ENCODE measurements at places on chromosomes 12 and 14. TPM values are rescaled to one million over a fixed set of nuclear protein-coding genes. Genes with fewer than 3 reads are reported as not detected.

KIF5A gene
- total RNA-seq = 0.09 TPM

ABCD2 gene
- 0.09 TPM for total RNA-seq

TSPAN19 gene
- total RNA-seq = not detected

KRT71 gene
- not detected for total RNA-seq

FITM1 gene
- not detected for total RNA-seq

AMHR2 gene
- not detected for total RNA-seq

KRT81 gene
- 0.28 TPM for total RNA-seq

RNASE1 gene
- not detected for total RNA-seq

DENND5B gene
- 6.7 TPM for total RNA-seq

TAOK3 gene
- total RNA-seq = 38.1 TPM

DHRS2 gene
- total RNA-seq = 0.28 TPM

ATXN3 gene
- total RNA-seq = 74.2 TPM

DHRS4 gene
- total RNA-seq = 49.8 TPM

CCNK gene
- total RNA-seq = 34.3 TPM

GSG1 gene
- 0.28 TPM for total RNA-seq

CIROP gene
- under 0.01 TPM for total RNA-seq

CD27 gene
- total RNA-seq = 0.14 TPM

INHBC gene
- total RNA-seq = not detected

ISCA2 gene
- total RNA-seq = 10.1 TPM
